Effector memory CD4-positive, alpha-beta T cell (primary cell): ENCODE measurements at places on chromosomes 1 and 21.

DNA sequence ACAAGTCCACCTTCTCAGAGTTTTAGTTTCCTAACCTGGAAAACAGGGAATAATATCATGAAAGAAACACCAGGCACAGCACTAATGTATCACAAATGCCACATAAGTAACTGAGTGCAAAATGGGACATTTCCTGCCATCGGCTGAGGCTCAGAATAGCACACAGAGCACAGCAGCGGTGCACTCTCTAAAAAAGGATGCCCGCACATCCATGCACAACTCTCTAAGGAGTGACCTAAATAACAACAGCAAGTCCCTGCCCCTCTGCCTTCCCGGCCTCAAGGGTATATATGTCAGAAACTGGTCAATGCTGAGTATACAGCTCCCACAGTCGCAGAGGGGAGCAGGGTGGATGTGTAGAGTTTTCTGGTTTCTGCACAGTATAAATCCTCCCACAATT, 100.1 kb upstream of the ERG start:
- no peak for DNase-seq

GRCh38 chr1:119600561-119600960, 47.5 kb downstream of the ZNF697 start:
- no peak for DNase-seq

DNA sequence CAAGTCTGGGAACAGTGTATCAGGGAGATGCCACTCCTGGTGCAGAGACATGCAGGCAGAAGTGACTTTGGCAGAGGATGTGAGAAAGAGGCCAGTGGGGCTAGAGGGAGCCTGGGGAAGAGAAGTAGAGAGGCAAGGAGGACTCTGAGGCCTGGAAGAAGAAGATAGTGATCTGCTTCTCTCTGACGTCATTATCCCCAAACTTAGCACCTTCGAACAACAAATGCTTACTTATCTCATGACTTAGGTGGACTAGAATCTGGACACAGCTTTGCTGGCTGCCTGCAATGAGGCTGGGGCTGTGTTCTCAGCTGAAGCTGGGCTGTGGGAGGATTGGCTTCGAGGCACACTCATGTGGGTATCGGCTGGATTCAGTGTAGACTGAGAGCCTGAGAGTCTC, 44.5 kb upstream of the ZNF678 start:
- DNase-seq: no peak

GRCh38 chr1:56584910-56585528, 5.7 kb upstream of the PLPP3 start:
- no peak for DNase-seq

GRCh38 chr1:202579806-202580205, 130.4 kb downstream of the SYT2 start:
- no peak for DNase-seq
